ENCODE measurements at places on chromosomes 12 and 14.

GRCh38 chr14:90342327-90342726 lies 10.6 kb upstream of the NRDE2 start:
- no peak for DNase-seq

- no peak for DNase-seq
These were observed 927 bp downstream of the ABCB9 start for GRCh38 chr12:122965321-122965751.

GRCh38 chr14:23245282-23245681 lies 7.5 kb downstream of the RNF212B start:
- no peak for DNase-seq

GRCh38 chr14:46034305-46034704 lies 617.3 kb downstream of the RPL10L start:
- no peak for DNase-seq

- DNase-seq: no peak
These were observed 12.1 kb downstream of the NKX2-1 start for GRCh38 chr14:36507847-36508417.

DNA sequence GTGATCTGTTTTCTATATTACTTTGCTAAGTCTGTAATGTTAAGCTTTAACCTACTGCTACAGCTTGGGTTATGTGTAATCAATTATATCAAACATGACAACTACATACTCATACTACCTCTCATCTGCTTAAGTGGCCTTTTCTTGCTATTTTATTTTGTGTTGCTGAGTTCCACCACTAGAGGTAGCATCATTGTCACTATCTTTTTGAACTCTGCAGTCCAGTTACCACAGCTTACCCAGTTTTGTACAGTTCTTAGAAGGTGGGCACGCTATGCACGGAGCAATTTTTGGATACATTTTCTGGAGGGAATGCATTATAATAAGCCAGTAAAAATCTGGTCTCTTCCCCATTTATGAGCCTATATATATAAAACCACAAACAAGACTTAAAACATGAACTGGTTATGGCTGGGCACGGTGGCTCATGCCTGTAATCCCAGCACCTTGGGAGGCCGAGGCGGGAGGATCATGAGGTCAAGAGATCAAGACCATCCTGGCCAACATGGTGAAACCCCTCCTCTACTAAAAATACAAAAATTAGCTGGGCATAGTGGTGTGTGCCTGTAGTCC lies 48.5 kb downstream of the SAV1 start:
- DNase-seq: peak; percentile 57

GRCh38 chr12:27297566-27297965 lies 35.1 kb upstream of the BMAL2 start:
- DNase-seq: no peak

DNA sequence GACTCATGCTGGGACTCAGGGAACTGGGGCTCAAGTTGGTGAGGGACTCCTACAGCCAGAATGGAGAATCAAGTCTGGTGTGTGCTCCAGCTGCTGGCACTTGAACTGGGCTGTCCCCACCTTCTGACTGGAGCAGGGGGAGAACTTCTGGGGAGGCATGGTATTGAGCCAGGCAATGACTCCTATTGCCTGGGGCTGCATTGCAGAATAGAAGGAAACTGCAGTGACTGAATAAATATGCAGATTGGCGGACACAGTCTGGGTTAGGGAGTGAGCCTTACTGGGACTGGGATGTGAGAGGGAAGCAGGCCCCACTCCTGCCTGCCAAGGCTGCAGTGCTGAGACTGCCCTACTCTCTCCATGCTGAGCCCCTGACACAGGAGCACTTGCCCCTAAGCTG lies 8.8 kb upstream of the ZNF268 start:
- DNase-seq: no peak

DNA sequence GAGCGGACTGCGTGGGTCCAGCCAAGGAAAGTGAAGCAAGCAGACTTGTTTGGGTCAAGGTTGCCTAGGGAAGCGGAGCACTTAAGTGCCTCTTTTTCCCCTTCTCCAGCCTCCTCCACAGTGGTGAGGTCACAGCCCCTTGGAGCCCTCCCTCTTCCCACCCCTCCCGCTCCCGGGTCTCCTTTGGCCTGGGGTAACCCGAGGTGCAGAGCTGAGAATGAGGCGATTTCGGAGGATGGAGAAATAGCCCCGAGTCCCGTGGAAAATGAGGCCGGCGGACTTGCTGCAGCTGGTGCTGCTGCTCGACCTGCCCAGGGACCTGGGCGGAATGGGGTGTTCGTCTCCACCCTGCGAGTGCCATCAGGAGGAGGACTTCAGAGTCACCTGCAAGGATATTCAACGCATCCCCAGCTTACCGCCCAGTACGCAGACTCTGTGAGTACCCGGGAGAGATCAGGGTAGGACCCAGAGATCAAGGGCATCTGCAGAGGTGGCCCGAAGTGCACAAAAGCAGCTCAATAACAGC lies at the start of gene TSHR:
Gene TSHR, plus strand, starts transcription at position 206 of the 526 bp plus-strand sequence. Its CDS starts 60 bp downstream, at position 266.
- DNase-seq: no peak

GRCh38 chr12:76704693-76705092 lies 59.2 kb upstream of the ZDHHC17 start:
- DNase-seq: no peak

- DNase-seq: no peak
These were observed 30.5 kb downstream of the JAG2 start for GRCh38 chr14:105138021-105138541.

GRCh38 chr12:2453761-2454090 lies 341.0 kb upstream of the FKBP4 start:
- no peak for DNase-seq

- no peak for DNase-seq
These were observed 116.2 kb downstream of the EGLN3 start for GRCh38 chr14:33834466-33835260.

- no peak for DNase-seq
These were observed 40.6 kb downstream of the HSD17B6 start for GRCh38 chr12:56803750-56804149.

Data from HFFc6 (cell line).